ENCODE measurements at places on chromosomes 13 and 19.
A peak's percentile ranks its signal among the peaks of the same experiment; 100 is the strongest.

GRCh38 chr13:31629085-31629780 is 110.1 kb upstream of the RXFP2 start:
- peaks cover 75% of the 10 kb centered on the region for H3K4me1 ChIP-seq
- peak; percentile 46 for DNase-seq
- no peak overlapping the region for H3K4me3 ChIP-seq
- H3K36me3 ChIP-seq: peaks cover 8% of the 10 kb centered on the region
- no peaks in the 10 kb centered on the region for H3K27me3 ChIP-seq

- peaks cover 3% of the 10 kb centered on the region for H3K36me3 ChIP-seq
- H3K27me3 ChIP-seq: peaks cover 10% of the 10 kb centered on the region
- H3K4me1 ChIP-seq: peaks cover 12% of the 10 kb centered on the region
- peak overlapping the region; percentile 28 for H3K4me3 ChIP-seq
Observed at GRCh38 chr19:35265900-35266519, 2.8 kb upstream of the USF2 start.

- no peaks in the 10 kb centered on the region for H3K36me3 ChIP-seq
- H3K27ac ChIP-seq: no peak overlapping the region
- peaks cover 48% of the 10 kb centered on the region for H3K4me1 ChIP-seq
- H3K4me3 ChIP-seq: no peak overlapping the region
- H3K27me3 ChIP-seq: no peaks in the 10 kb centered on the region
- no peak for DNase-seq
Observed at GRCh38 chr13:79910875-79911540, 429.9 kb downstream of the SPRY2 start.

GRCh38 chr13:77865622-77866021 is 53.0 kb downstream of the EDNRB start:
- no peaks in the 10 kb centered on the region for H3K4me1 ChIP-seq
- no peak for DNase-seq
- no peaks in the 10 kb centered on the region for H3K27me3 ChIP-seq
- H3K4me3 ChIP-seq: no peak overlapping the region
- no peak overlapping the region for H3K27ac ChIP-seq
- H3K36me3 ChIP-seq: peaks cover 5% of the 10 kb centered on the region

- no peaks in the 10 kb centered on the region for H3K36me3 ChIP-seq
- H3K4me1 ChIP-seq: peaks cover 36% of the 10 kb centered on the region
- H3K27me3 ChIP-seq: no peaks in the 10 kb centered on the region
- peak overlapping the region; percentile 64 for H3K27ac ChIP-seq
- DNase-seq: no peak
- H3K4me3 ChIP-seq: peak overlapping the region; percentile 75
Observed at GRCh38 chr13:32737679-32738078, 151.4 kb downstream of the PDS5B start.

- H3K4me3 ChIP-seq: no peak overlapping the region
- no peak for DNase-seq
Observed at GRCh38 chr13:22499919-22500318, 680.9 kb upstream of the SGCG start.

- H3K4me3 ChIP-seq: peak overlapping the region; percentile 85
- peaks cover 18% of the 10 kb centered on the region for H3K4me1 ChIP-seq
- H3K27ac ChIP-seq: no peak overlapping the region
- no peaks in the 10 kb centered on the region for H3K36me3 ChIP-seq
- no peak for DNase-seq
Observed at GRCh38 chr13:48222358-48223301, 10.4 kb upstream of the ITM2B start.

DNA sequence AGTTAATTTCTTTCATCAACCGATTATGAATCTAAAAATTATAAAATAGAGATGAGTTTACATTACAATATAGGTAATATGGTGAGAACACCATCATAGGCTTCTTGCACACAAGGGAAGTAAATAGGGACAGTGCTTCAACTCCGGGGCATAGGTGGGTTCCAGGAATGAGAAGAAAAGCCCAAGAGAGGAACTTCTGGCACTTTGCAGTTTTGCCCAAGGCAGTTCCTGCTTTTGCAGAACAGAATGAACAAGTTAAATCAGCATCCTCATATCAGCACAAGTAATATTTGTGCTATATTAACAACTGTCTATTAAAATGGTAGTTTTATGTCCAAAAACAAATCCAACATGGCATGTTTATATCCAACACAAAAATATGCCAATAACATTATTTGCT is 60.1 kb downstream of the DACH1 start:
- DNase-seq: no peak
- no peak overlapping the region for H3K4me3 ChIP-seq
- no peaks in the 10 kb centered on the region for H3K27me3 ChIP-seq
- no peaks in the 10 kb centered on the region for H3K4me1 ChIP-seq
- H3K36me3 ChIP-seq: no peaks in the 10 kb centered on the region

DNA sequence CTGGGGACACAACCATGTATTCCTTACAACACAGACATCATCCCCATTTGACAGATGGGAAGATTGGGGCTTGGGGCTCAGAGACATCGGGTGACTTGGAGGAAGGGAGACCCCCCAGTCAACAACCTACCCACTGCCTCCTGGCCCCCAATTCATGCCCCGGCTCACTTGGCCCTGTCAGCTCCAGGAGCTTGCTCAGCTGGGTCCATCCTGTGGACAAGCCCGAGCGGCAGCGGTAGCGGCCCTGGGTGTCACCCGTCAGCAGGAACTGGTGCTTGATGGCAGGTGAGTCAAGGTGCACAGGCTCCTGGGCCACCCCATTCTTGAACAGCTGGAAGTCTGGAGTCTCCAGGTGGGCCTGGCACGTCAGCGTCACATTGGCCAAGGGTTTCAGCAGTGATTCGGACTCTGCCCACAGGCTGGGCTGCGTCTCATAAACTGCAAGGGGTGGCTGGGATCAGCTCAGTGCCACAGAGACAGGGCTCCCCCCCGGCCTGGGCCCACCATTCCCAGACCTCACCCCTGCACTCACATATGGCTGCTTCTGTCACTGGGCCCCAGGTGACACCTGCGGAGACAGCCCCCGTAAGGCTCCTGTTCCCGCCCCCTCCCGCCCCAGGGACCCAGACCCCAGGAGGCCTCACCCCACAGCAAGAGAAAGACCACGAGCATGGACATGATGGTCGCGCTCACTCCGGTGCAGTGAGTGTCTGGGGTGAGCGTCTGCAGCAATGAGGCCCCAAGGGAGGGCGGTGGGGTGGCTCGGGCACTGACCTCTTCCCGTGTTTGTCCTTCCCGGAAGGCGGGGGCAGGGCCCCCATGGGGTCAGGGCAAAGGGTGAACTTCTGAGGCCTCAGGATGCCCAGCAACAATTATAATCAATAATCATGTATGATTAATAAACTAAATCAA is at the start of gene A1BG:
Gene A1BG (minus strand): TSS at position 733 of the 912 bp plus-strand sequence. CDS start 55 bp downstream, at position 678.
- H3K4me1 ChIP-seq: peaks cover 12% of the 10 kb centered on the region
- no peak for DNase-seq
- no peak within 1 kb of the TSS for H3K4me3 ChIP-seq
- no peaks in the 10 kb centered on the region for H3K27me3 ChIP-seq
- H3K27ac ChIP-seq: no peak within 1 kb of the TSS

- H3K36me3 ChIP-seq: peaks cover 10% of the 10 kb centered on the region
- no peaks in the 10 kb centered on the region for H3K27me3 ChIP-seq
- DNase-seq: no peak
- H3K27ac ChIP-seq: peak overlapping the region; percentile 60
- no peak overlapping the region for H3K4me3 ChIP-seq
Observed at GRCh38 chr19:40356681-40357595, 8.4 kb downstream of the PLD3 start.

GRCh38 chr13:111484141-111484925 is 163.9 kb downstream of the TEX29 start:
- no peak overlapping the region for H3K4me3 ChIP-seq
- no peaks in the 10 kb centered on the region for H3K4me1 ChIP-seq
- no peak overlapping the region for H3K27ac ChIP-seq

GRCh38 chr13:29909975-29910674 is 59.7 kb upstream of the UBL3 start:
- no peaks in the 10 kb centered on the region for H3K27me3 ChIP-seq
- DNase-seq: peak; percentile 85
- peak overlapping the region; percentile 79 for H3K27ac ChIP-seq
- no peak overlapping the region for H3K4me3 ChIP-seq

- H3K27ac ChIP-seq: no peak overlapping the region
- H3K27me3 ChIP-seq: peaks cover 3% of the 10 kb centered on the region
- H3K4me3 ChIP-seq: no peak overlapping the region
- no peaks in the 10 kb centered on the region for H3K36me3 ChIP-seq
- H3K4me1 ChIP-seq: peaks cover 17% of the 10 kb centered on the region
- no peak for DNase-seq
Observed at GRCh38 chr19:10891405-10892086, 20.2 kb downstream of the CARM1 start.

DNA sequence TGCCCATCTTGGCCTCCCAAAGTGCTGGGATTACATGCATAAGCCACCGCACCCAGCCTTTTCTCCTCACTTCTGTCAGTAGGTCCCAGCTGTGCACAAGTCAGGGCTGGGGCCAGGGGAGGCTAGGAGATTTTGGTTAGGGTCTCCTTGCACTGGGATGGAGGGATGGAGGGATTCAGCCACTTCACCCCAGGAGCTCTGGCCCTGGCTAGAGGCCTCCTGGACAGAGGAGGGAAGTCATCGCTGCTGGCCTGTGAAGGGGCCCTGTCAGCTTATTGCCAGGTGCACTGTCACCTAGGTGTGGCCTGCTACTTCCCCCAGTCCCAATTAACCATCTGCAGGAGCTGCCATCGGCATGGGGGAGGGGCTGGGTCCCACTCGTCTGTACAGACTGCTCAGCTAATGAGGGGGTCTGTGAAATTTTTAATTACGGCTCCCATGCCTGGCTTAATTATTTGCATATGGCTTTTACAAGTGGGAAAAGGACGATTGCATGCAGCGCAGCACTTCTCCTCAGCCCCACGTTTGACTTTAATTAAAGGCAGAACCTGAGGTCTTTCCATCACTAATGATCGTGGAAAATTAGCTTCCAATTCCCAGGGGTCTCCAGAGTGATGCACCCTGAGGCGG is 52.4 kb downstream of the CHST8 start:
- no peaks in the 10 kb centered on the region for H3K4me1 ChIP-seq
- no peak for DNase-seq
- H3K27ac ChIP-seq: no peak overlapping the region
- peaks cover 7% of the 10 kb centered on the region for H3K36me3 ChIP-seq

DNA sequence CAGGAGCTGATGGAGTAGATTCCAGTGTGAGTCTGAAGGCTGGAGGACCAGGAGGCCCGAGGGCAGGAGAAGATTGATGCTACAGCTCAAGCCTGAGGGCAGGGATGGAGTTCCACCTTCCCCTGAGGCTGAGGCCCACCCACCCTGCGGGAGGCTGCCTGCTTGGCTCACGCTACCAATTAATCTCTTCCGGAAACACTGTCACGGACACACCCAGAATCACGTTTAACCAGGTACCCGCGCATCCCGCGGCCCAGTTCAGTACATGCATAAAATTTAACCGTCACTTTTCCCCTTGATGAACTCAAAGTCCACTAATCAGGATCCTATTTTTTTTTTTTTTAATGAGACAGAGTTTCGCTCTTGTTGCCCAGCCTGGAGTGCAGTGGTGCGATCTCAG is 5.2 kb upstream of the ZNF628 start:
- peaks cover 2% of the 10 kb centered on the region for H3K27me3 ChIP-seq
- H3K4me3 ChIP-seq: 0 out of 2 replicates have a peak overlapping the region, but pooled peaks have one; percentile 7
- H3K4me1 ChIP-seq: peaks cover 26% of the 10 kb centered on the region
- no peaks in the 10 kb centered on the region for H3K36me3 ChIP-seq
- peak overlapping the region; percentile 7 for H3K27ac ChIP-seq

- H3K27me3 ChIP-seq: peaks cover 12% of the 10 kb centered on the region
- peaks cover 22% of the 10 kb centered on the region for H3K36me3 ChIP-seq
- peak overlapping the region; percentile 80 for H3K4me3 ChIP-seq
Observed at GRCh38 chr19:1266916-1267476, 2.1 kb upstream of the CIRBP start.

DNA sequence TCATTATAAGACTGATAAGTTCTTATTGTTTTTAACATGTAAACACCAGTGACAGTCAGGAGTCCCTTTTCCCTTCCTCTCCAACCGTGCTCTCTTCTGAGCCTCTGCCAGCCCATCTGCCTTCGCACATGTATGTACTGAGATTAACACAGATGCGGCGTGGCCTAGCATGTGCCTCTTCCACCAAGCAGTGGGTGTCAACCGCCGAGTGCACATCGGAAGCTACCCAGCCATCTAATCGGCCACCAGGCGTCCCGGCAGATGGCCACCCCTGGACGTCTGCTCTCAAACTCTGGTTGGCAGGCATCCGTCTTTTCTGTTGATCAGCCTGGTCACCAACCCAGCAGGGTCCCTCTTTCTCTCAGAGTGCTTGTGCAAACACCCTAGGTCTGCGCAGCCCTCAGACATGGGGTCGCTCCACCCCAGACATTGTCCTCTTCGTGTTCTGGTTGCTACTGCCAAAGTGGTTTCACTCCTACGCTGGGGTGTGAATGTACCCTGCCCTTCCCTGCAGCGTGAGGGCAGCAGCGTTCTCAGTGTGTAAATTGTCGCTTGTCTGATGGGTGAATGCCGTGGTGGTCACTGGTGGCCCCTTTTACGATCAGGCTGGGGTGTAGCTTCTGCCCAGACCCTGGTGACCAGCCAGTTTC is 57.7 kb upstream of the LDLR start:
- no peaks in the 10 kb centered on the region for H3K4me1 ChIP-seq
- H3K27ac ChIP-seq: no peak overlapping the region
- peaks cover 5% of the 10 kb centered on the region for H3K27me3 ChIP-seq
- DNase-seq: no peak
- H3K36me3 ChIP-seq: peaks cover 22% of the 10 kb centered on the region

- no peaks in the 10 kb centered on the region for H3K36me3 ChIP-seq
- peaks cover 11% of the 10 kb centered on the region for H3K27me3 ChIP-seq
- no peak overlapping the region for H3K27ac ChIP-seq
Observed at GRCh38 chr13:36447501-36447900, 15.2 kb downstream of the CCNA1 start.

- H3K4me3 ChIP-seq: no peak overlapping the region
- H3K4me1 ChIP-seq: peaks cover 35% of the 10 kb centered on the region
- peaks cover 9% of the 10 kb centered on the region for H3K36me3 ChIP-seq
- no peak overlapping the region for H3K27ac ChIP-seq
- DNase-seq: no peak
Observed at GRCh38 chr13:37427843-37428494, 170.6 kb downstream of the POSTN start.

- H3K4me1 ChIP-seq: peaks cover 27% of the 10 kb centered on the region
- H3K27me3 ChIP-seq: no peaks in the 10 kb centered on the region
- H3K4me3 ChIP-seq: no peak overlapping the region
- H3K27ac ChIP-seq: no peak overlapping the region
- DNase-seq: no peak
Observed at GRCh38 chr13:23701186-23701585, 131.0 kb downstream of the TNFRSF19 start.

GRCh38 chr19:48624791-48625723 is 5.8 kb downstream of the SPHK2 start:
- no peaks in the 10 kb centered on the region for H3K27me3 ChIP-seq
- no peak for DNase-seq
- H3K4me1 ChIP-seq: peaks cover 31% of the 10 kb centered on the region
- H3K4me3 ChIP-seq: peak overlapping the region; percentile 89
- peaks cover 20% of the 10 kb centered on the region for H3K36me3 ChIP-seq
- H3K27ac ChIP-seq: peak overlapping the region; percentile 94

Measured in HFFc6 (cell line).